SW480 (cell line): ENCODE measurements at places on chromosomes 12 and 14.
A peak's percentile ranks its signal among the peaks of the same experiment; 100 is the strongest.

GRCh38 chr12:57231276-57232021 lies 1.9 kb downstream of the SHMT2 start:
- no peak for DNase-seq

DNA sequence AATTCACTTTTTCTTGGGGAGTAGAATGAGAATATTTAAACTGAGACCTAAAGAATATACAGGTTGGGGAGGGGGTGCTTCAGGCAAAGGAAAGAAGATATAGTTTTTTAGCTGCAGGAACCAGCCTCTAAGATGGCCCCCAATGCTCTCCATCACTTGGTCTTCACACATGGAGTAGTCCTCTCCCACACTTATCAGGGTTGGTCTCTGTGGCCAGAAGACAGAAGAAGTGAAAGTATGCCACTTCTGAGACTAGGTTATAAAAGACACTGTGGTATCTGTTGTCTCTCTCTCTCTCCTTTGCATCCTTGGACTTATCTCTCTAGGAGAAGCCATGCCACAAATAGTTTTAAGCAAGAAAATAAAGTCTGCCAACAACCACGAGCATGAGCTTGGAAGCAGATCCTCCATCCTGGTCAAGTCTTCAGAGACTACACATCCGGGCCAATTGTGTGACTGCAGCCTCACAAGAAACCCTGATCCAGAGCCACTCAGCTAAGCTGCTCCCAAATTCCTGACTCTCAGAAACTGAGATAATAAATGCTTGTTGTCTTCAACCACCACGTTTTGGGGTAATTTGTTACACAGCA lies 18.0 kb downstream of the PUS7L start:
- no peak for DNase-seq

DNA sequence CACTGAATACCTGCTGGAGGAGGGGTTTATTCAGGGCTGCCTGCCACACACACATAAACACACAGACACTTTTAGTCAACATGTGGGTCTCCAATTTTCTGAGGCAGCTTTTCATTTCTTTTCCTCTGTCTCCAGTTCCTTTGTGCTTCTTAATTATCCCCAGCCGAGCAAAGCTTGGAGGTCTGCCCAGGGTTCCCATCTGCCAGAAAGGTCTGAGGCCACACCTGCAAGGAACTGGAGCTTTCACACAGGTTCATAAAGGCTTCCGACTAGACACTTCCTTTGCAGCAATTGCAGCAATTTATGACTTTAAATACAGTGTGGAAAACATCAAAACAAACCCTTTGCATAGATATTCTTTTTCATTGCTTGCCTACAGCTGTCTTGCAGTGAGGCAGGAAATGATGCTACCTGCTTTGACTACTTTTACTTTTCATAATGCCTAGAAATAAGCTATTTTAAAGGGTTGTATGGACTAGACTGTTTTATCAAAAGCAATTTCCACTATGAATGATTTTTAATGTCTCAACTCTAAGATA lies 1318.9 kb downstream of the AACS start:
- DNase-seq: no peak

- no peak for DNase-seq
These were observed 46.7 kb downstream of the KICS2 start for GRCh38 chr12:64175254-64175945.

- no peak for DNase-seq
These were observed 9.8 kb downstream of the BTBD7 start for GRCh38 chr14:93322929-93323599.

GRCh38 chr14:72742118-72742837 lies 151.6 kb downstream of the DPF3 start:
- DNase-seq: no peak

- DNase-seq: no peak
These were observed 30.8 kb downstream of the PAWR start for GRCh38 chr12:79659961-79660431.

DNA sequence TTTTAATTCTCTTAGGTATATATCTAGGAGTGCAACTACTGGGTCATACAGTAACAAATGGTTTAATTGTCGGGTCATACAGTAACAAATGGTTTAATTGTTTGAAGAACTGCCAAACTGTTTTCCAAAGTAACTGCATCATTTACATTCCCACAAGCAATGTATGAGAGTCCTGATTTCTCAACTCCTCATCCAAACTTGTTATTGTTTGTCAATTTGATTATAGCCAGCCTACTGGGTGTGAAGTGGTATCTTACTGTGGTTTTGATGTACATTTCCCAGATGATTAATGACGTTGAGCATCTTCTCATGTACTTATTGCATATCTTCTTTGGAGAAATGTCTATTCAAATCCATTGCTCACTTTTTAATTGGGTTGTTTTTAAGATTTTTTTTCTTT lies 67.6 kb upstream of the CFL2 start:
- DNase-seq: no peak

GRCh38 chr14:91925001-91925726 lies 22.3 kb downstream of the FBLN5 start:
- no peak for DNase-seq

DNA sequence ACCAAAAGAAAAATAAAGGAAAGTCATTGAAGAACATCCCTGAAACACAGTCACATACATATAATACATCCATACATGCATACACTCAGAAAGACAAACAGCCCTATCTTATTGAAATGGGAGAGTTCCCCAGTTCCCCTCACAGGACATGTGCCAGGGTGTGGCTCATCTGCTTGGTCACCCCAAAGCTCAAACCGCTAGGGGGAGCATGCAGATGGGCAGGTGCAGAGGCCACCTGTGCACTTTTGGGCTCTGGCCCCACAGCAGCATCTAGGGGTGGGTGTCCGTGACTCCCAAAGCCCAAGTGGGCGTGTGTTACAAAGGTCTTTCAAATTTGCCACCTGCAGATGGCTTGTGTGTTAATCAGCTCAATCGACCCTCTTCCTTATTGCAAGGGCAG lies 75.2 kb downstream of the CMAS start:
- peak; percentile 55 for DNase-seq

- no peak for DNase-seq
These were observed 60.4 kb upstream of the FOXN3 start for GRCh38 chr14:89477391-89477790.

GRCh38 chr12:113891739-113892520 lies 74.2 kb downstream of the RBM19 start:
- no peak for DNase-seq

- DNase-seq: no peak
These were observed 35.2 kb downstream of the SLC6A12 start for GRCh38 chr12:178829-179109.

DNA sequence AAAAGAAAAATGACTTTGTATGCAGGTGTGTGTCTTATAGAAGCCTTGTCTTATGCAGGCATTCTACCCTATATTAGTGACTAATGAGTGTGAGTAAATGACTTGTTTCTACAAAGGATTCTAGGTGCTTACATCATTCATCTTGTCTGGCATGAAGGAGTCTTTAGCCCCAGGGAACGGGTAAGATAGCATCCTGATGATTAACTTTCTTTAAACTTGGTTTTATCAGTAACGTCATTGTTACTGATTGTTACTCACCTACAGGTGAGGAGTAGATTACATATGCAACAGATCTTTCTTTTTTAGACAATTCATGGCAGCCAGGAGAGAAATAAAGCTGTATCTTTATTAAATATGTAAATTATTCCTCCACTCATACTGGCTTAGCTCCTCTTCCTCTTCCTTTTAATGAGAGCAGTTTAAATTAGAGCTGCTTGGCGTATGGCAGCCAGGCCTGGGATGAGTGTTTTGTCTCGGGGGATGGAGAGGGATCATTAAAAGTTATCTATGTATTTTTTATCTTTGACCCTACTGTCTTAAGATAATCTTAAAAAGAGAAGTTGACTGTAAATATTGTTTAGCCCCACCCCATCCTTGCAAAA lies 57.2 kb upstream of the ATP2A2 start:
- DNase-seq: no peak

GRCh38 chr12:25495331-25496097 lies 57.6 kb downstream of the LMNTD1 start:
- peak; percentile 90 for DNase-seq

GRCh38 chr12:59499774-59500173 lies 96.1 kb upstream of the SLC16A7 start:
- no peak for DNase-seq

DNA sequence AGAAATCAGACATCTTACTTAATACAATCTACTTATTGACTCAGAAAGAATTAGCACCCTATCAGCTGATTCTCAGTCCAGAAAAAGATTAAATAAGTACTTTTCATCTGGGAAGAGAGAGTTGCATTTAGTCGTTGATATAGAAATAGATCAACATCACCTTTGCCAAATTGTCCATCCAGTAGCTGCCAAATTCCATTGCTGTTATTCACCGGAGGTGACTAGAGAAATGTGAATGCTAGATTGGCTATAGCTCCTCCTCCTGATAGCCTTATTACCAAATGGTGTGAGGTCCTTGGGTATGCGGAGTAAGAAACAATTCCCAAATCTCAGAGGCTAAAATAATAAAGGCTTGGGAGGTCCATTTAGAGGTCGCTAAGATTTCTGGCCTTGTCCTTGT lies 723.3 kb upstream of the FLRT2 start:
- DNase-seq: no peak

DNA sequence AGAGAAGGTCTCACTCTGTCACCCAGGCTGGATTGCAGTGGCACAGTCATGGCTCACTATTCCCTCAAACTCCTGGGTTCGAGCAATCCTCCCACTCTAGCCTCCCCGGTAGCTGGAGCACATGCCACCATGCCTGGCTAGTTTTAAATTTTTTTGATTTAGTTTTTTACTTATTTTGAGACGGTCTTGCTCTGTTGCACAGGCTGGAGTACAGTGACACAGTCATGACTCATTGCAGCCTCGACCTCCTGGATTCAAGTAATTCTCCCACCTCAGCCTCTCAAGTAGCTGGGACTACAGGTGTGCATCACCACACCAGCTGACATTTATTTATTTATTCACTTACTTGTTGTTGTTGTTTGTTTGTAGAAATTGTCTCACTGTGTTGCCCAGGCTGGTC lies 22.2 kb upstream of the DIP2B start:
- DNase-seq: no peak

DNA sequence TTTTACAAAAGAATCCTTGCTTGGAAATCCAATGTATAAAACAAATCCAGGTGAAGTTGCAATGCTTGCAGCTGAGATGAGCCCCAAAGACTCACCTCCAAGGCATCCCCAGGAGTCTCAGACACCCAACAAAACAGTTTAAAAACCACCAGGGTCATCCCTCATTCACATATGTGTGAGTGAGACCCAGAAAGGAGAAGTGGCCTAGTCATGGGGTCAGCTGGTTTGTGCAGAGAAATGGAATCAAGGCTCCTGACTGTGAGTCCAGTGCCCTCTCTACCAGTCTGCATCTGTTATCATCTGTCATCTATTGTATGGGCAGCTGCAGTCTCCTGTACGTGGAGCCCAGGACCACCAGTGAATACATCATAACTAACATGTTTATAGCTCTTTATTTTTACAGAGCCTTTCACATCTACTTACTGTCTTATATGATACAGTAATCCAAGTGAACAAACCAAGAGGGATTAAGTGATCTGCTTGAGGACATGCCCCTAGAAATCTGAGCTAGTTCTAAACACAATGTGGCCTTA lies 27.1 kb downstream of the PLEKHG7 start:
- DNase-seq: no peak
